Stimulated activated CD4-positive, alpha-beta T cell treated with anti-CD3 and anti-CD28 coated beads, Interleukin-4, amount 100 ng/mL, for 24 hours (primary cell): ENCODE measurements at places on chromosomes 2 and 18.

DNA sequence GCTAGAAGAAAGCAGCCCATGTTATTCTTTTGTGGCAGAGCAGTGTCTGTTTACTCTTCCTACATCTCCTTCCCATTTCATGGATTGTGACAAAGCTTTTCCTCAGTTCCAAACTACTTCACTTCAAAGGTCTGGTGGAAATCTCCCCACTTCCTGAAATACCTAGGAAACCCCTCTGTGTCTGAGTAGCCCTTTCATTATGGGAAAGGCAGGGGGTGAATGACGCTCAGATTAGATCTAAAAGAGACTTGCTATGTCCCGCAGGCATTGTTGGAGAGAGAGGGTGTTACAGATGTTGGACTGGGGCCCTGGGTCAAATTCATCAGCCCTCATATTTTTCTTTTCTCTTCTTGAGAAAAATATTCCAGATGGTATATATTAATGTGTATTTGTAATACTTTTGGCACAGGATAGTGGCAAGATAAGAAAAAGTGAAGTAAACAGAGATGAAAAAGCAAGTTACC is 675.0 kb downstream of the IRS1 start:
- DNase-seq: no peak

DNA sequence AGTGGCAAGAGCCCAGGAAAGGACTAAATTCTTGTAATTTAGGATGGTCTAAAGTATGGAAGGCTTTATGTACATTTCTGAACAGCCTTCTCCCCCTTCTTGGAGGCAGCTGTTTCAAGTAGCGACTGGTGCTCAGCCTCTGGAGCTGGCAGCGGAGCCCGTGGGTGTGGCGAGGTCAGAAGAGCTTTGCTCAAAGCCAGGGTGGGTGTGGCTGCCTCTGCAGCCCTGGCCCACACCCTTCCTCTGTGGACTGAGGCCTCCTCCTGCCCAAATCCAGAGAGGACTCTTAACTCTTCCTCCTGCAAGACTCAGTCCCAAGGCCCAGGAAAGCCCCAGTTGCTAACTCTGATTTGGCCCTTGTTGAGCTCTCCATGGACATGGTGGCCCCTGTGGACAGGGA is 202.1 kb upstream of the REV1 start:
- no peak for DNase-seq

- DNase-seq: no peak
These were observed 41.4 kb downstream of the CHST9 start for GRCh38 chr18:27143580-27144287.

DNA sequence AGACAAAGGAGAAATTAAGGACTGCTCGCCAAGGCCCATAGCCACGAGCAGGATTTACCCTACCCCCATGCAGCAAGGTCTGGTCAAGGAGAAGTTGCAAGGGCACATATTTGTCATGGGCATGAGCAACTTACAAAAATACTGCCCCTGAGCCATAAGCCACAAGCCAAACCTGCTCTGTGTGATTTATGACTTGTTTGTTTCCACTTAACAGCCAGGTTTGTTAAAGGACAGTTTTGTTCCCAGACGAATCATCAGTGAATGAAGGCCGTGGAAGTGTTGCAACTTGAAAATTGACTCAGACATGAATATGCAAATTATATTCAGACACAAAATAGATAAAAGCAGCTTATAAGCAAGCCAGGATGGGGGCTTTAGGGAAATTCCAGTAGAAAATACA is 31.3 kb upstream of the EVA1A start:
- no peak for DNase-seq

- DNase-seq: no peak
These were observed 25.2 kb upstream of the REL start for GRCh38 chr2:60855989-60856669.

- DNase-seq: no peak
These were observed 50.2 kb downstream of the UNC80 start for GRCh38 chr2:209821806-209822205.

DNA sequence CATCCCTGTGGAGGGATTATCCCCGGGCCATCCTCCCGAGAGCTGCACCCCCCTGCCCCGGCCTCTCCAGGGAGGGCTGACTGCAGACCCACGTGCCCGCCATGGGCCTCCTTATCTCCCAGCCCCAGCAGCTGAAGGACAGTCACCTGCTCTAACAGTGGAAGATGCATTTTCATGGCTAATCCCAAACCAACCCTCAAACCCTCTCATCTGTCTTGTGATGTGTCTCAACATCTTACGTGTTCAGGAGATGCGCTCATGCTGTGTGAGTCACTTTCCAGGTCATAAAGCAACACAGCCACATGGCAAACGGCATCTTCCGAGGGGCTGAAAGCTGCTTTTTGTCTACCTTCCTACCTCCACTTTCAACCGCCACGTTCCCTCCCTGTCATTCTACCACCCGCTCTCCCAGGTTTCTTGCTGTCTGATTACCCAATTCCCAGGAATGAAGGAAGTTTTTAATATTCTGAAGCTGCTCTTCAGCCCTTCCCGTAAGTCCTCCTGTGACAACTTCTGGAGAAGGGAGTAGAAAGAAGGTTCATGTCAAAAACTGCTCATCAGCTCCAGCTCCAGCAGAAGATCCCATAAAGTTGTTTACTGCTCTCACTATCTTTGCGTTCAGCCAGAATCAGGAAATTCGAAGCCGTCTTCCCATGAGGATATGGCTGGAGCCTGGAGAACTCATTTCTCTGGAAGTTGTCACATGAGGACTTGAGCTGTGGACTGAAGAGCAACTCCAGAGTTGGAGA is 54.5 kb downstream of the MBP start:
- DNase-seq: no peak

GRCh38 chr2:64766841-64767669 is 113.3 kb upstream of the SERTAD2 start:
- DNase-seq: no peak

DNA sequence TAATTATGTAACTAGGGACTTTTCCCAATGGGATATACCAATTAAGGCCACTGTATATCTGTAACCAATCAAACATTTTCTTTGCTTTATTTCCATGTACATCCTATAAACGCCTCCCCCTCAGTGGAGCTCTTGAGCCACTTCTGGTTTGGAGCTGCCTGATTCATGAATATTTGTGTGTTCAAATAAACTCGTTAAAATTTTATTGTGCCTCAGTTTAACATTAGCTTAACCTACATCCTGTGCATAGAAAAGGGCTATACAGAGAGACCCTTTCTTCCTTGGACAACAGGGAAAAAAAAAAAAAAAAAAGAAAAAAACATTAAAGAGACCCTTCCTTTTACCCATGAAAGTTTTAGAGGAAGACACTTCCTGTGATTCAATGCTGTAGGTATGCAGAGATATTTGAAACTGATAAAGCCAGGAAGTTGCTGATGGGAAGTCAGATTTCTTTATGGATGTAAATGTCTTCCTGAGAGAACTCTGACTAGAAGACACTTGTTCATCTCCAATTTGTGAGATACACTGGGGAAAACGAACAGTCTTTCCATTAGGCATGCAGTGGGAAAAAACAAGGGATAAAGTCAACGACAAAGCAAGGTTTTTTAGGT is 614.6 kb upstream of the SOX11 start:
- DNase-seq: no peak

DNA sequence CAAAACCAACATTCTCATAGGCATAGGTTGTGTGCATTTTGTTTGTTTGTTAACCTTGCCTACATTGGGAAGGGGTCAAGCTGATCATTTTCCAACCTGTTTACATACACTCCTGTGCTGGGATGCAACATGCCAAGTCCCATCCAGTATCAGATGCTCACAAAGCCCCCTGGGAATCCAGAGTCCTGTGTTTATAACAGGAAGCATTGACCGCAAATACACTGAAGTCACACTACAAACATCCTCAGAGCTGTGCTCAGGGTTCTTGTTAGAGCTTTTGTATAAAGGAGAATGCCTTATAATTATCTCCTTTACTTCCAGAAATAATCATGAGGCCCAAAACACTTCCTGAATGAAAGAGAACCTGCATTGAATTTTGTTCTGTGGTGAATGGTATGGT is 488.7 kb upstream of the TCF4 start:
- no peak for DNase-seq

- no peak for DNase-seq
These were observed 12.4 kb upstream of the NBEAL1 start for GRCh38 chr2:203002054-203002821.

GRCh38 chr2:209648714-209649113 is 122.9 kb upstream of the UNC80 start:
- no peak for DNase-seq

DNA sequence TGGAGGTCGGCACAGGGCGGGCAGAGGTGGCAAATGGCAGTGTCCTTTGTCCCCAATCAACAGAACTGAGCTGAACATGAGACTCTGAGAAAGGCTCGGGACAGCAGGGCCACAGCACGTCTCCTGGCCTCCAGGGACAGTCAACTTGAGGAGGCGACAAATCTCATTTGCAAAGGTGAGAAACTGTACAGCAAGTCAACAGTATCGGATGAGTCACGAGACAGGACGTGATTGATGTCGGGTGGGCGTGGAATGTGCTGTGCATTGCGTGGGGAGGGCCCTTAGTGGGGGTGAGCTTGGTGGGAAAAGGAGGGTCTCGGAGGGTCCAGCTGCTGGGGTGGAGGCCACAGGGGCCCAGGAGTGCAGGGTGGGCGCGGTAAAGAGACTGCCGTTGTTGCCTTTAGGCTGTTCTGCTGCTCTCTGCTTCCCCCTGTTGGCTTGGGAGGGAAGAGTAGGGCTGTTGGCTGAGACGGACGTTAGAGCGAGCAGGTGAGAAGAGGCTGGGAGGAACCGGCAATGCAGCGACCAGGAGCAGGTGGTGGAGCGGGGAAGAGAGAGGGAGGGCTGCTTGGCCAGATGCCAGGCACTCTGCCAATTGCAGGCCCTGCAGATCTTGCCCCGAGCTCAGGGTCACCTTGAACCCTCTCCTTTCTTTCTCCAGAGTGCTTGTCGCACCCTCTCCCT is 164.3 kb downstream of the BCL2 start:
- peak; percentile 90 for DNase-seq

DNA sequence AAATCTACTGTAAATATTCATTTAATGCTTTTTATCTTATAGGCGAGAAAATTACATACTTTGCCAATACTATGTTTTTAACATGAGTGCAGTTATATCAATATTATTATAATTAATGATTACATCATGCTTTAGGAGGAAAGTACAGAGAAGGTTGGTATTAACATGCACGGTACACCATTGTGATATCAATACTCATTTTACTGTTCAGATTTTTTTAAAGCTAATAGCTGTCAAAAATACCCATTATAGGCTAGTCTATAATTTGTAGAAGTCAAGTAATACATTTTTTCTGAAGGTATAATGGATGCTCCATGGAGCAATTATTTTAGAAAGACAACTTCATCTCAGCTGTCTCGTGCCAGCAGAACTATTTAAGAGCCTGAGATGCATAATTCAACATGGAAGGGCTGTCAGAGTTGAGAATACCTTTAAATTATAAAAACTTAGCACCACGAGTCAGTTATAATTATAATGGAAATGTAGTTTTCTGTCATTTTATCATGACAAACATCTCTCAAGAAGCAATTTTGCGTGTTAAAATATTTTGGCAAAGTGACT is 1641.7 kb upstream of the ACVR2A start:
- no peak for DNase-seq

GRCh38 chr18:13425357-13426091 is 207.0 kb downstream of the LDLRAD4 start:
- DNase-seq: no peak

DNA sequence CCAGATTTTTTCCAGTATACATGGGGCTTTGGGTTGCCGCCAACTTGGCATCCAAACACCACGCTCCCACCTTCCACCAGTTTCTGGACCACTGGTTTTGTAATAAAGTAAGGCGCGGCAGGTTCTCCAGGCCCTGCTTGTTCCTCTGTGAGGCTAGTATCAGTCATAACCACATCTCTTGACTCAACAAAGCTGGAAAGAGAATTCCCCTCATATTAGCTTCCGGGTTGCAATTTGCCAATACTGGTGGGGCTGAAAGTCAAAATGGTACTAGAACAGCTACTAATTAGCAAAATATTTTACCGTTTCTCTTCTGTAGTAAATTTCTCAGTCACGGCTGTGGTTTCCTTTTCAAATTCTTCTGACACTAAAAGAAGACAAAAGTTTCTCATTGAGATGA is 25.0 kb downstream of the TTN start:
- no peak for DNase-seq

- DNase-seq: no peak
These were observed 50.2 kb downstream of the CDH2 start for GRCh38 chr18:28126768-28127167.

DNA sequence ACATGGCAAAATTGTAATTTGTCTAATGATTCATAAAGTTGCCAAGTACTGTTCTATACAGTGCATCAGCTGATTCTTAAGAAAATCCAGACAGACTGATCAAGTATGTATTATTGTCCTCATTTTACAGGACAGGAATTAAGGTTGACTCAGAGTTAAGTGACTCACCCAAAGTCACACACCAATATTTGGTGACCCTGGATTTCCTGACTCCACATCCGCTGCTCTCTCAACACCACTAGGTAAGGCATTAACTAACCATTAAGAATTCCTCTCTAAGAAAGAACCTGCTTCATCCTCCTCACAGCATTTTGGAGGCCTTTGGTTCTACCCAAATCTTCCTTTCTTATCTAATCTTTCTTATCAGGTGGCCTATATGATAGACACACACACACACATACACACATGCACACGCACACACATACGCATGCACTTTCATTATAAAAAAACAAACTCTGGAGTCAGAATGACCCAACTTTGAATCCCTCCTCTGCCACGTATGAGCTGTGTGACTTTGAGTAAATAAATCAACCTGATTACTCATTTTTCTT is 150.8 kb downstream of the ANKRD44 start:
- DNase-seq: peak; percentile 51

GRCh38 chr2:170639635-170640034 is 75.5 kb upstream of the SP5 start:
- no peak for DNase-seq

DNA sequence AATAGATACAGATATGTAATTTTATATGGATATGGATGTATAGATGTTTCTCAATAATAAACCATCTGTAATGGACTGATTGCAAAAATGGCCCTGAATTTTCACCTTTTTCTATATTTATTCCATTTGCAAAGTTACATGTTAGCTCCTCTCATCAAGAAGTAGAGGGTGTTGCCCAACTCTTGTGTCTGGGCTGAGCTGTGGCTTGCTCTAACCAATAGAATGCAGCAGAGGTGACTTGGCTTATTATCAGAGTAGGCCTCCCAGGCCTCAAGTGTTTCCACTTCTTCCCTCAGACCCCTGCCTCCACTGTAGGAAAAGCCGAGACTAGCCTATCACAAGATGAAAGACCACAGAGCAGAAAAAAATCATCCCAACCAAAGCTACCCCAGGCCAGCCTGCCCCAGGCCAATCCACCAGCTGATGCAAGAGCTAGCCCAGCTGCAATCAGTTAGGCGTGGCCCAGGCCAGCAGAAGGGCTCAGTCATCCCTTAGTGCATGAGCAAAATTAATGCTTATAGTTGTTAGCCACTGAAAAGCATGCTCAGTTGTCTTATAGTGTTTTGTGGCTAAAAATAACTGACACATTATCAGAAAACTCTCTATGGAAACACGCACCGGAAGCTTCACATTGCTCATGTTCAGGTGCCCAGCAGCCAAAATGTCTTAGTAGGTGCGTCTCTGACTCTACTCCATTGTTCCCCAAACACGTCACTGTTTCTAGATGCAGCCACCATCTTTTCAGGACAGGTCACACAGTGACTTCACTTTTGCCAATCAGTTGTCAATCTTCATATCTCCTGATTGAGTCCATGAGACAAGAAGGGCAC is 464.0 kb downstream of the FBXO15 start:
- DNase-seq: no peak

GRCh38 chr2:109321570-109321969 is 192.6 kb downstream of the SH3RF3 start:
- no peak for DNase-seq
